NCI-H1048 (cell line): ENCODE measurements at places on chromosomes 12 and 14.

GRCh38 chr12:115433014-115433634 lies 749.1 kb upstream of the TBX3 start:
- DNase-seq: no peak

- DNase-seq: no peak
Observed at GRCh38 chr14:65159281-65160062, 57.2 kb upstream of the MAX start.

- DNase-seq: no peak
Observed at GRCh38 chr14:72186523-72186922, 254.3 kb downstream of the RGS6 start.

GRCh38 chr14:89382487-89382886 lies 34.5 kb downstream of the FOXN3 start:
- DNase-seq: no peak

DNA sequence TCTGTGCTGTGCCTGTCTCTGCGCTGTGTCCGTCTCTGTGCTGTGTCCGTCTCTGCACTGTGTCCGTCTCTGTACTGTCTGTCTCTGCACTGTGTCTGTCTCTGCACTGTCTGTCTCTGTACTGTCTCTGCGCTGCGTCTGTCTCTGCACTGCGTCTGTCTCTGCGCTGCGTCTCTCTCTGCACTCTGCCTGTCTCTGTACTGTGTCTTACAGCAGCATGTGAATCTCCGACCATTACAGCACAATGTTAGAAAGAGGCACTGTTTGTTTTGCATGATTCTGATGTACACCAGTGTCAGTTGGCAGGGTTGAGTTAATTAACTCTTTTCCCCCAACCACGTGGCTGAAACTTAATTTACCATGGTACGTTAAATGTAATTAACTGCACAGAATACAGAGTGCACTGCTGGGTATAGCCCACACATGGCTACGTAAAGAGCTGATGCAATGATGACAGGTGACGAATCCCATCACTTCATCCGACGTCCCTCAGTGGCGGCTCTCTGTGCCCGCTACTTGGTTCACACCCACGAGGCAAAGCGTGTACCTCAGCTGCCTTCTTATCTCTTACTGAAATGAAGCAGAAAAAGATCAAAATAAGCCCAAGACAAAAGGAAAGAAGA lies 127.7 kb upstream of the SFSWAP start:
- DNase-seq: no peak

GRCh38 chr12:108833355-108833733 lies 24.0 kb downstream of the SSH1 start:
- DNase-seq: no peak

GRCh38 chr12:85280165-85280983 lies at the start of gene ALX1:
Gene ALX1 (plus strand): TSS chr12:85280220. CDS start chr12:85280262, 42 bp downstream.
- no peak for DNase-seq

DNA sequence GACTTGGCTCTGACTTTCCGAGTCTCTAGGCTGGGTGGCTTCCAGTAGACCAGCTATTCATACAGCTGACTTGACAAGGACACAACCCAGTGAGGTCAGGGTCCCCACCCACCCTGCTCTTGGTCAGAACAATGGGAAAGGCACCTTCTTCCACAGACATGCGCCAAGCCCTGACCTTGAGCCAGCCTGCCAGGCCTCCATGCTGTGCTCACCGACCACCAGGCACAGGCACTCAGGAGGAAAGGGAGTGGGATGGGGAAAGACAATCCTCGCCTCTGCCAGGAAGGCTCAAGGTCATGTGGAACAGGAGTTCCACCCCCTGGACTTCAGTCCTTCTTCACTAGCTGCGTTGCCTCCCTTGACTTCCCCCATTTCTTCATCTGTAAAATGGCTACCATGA lies 31.4 kb downstream of the GALNT16 start:
- DNase-seq: no peak
